GM06990 (cell line): ENCODE measurements at places on chromosomes 4 and X.

- DNase-seq: no peak
Measured at GRCh38 chrX:16429406-16429805, 220.6 kb upstream of the S100G start.

- no peak for DNase-seq
Measured at GRCh38 chr4:88747351-88747750, 49.7 kb upstream of the NAP1L5 start.

GRCh38 chr4:67393699-67394281 is 151.5 kb downstream of the CENPC start:
- peak; percentile 9 for DNase-seq

DNA sequence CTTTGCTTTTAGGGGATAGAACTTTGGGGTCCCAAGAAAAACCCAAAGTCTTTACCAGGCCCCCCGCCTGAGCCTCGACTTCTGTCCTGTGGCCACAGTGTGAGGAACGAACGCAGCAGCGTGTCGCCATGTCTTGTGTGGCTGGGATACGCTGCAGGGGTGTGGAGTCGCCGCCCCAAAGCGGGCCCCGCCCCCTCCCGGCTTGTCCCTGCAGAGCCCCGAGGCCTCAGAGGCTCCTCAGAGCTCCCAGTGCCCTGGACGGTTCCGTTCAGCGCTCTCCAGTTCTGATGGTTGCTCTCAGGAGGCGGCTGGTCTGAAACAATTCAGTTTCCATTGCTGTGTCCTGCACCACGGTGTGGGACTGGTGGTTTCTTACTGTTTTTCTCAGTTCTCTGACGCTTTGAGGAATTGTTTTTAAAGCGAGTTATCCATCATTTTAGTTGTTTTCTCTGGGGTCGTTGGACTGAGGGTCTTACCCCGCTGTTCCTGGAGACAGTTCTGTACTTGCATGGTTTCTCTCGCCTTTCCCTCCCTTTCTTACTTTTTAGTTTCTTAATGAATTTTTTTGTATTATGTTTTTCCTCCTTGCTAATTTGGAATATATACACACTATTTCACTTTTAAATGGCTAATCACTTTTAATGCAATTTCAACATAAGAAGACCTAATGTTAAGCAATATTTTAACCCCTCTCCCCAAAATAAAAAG is 1.6 kb upstream of the IDUA start:
- peak; percentile 72 for DNase-seq

DNA sequence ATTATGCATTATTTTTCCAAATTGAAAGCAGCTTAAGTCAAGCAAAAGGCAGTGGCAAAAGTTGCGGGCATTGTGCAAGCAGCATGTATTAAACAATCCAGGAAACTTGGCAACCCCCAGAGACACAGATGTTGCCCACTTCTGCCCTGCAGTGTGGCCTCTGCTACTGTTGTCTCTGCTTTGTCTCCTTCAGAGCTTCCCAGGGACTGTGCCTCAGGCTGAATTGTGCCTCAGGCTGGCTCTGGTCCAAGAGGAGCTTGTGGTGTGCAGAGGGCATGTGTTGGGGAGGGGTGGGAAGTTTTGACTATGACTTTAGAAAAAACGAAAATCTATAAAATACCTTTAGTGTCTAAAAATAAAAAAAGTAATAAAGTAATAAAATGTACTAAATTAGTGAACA is 201.4 kb downstream of the CCSER1 start:
- DNase-seq: no peak

GRCh38 chrX:3815896-3816664 is 102.6 kb upstream of the PRKX start:
- peak; percentile 70 for DNase-seq

DNA sequence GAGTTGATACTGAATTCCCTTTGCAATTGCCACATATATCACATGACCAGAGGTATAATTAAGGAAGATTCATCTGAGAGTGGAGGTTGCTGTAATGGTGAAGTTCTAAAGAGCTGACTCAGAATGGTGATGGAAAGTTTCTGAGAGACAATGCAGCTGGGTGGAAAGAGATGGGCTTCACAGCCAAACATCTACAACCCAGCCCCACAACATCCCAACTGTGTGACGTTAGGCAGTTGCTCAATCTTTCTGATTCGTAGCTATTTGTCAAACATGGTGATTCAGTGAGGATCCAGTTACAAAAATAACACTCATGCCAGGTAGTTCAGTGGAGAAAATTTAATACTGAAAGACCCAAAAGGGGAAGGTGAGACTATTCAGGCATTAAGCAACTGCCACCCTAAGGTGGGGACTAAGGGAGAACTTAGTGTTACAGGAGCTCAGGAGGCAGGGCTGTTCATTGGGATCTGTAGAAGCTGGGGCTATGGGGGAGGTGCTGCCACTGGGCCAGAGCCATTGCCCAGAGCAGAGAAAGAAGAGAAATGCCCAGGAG is 6.9 kb upstream of the AFF1 start:
- no peak for DNase-seq

DNA sequence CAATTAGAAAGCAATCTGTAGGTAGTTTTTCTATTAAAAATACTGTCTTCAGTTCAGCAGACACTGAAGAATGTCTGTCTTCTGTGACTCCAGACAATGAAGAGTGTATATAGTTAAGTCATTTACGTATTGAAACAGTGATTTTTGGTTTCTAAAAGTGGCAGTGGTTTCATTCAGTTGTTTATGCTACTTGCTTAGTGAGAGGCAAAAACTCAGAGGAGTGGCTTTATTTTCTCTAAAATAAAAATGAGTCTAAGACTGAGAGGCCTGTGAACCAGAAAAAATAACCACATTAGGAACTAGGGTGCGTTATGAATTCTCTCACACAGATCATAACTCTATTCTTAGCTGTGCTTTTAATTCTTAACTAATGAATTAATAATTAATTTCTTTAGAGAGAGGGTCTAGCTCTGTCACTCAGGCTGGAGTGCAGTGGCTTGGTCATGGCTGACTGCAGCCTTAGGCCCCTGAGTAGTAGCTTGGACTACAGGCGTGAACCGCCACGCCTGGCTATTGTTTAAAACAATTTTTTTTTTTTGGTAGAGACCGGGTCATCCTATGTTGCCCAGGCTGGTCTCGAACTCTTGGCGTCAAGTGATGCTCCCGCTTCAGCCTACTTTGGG is 31.4 kb downstream of the FREM3 start:
- peak; percentile 27 for DNase-seq

DNA sequence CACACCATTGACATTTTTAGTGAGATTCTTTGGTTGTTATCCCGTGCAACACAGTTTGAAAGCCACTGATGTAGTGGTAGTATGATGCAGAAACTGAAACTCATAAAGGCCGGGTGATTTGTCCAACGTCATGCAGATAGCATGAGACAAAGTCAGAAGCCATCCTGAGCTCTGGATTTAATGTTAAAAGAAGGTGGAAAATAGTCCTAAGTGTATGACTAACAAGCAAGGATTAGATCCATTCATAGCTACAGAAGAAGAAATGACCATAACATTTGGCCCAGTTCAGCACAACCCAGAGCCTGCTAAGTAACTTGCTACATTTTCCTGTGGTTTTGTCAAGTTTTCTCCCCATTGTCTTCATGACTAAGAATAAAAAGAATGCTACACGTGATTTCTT is 142.4 kb downstream of the AMELX start:
- no peak for DNase-seq

GRCh38 chrX:109732017-109732801 is 848 bp downstream of the ACSL4 start:
- DNase-seq: peak; percentile 30

DNA sequence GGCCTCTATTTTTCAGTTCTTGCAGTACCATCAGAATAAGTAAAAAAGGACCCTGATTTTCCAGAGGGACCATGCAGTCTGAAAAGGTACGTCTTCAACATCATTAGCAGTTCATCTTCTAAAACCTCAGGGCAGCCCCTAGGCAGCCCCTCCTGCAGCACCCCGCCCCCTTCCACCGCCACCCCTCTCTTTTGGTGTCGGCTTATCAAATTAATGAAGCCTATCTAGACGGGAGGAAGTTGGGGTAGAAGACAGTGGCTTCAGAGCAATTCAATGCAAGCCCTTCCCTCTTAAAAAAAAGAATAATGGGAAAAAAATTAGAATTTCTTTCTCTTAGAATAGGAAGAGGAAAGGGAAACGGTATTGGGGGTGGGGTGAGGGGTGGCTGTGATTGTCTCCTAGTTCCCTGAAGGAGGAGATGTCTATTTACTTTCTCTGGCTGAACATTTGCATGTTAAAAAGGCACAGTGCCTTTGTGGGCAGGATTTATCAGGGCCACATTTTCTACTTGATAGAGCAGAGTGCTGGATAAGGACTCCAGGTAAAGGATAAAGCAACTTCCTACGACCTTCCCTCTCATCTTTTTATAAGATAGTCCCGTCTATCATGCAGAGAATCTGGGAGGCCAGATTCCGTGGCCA is 159.4 kb downstream of the MGST2 start:
- DNase-seq: no peak

DNA sequence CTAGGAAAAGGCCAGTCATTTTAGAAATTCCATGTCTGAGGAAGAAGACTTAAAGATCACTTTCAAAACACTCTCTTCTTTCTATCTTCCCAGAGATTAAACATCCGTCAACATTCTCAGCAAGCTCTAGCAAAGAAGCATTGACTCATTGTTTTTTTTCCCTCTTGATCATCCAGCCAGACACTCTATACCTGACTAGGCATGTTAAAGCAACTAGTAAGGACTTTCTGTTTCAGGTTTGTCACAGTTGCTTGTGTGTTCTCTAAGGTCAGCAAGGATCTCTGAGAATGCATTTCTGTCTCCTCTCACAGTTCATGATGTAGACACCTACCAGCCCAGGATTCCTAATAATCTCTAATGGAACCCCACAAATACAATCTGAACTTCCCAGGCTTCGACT is 112.2 kb downstream of the IL13RA2 start:
- no peak for DNase-seq

- no peak for DNase-seq
Measured at GRCh38 chr4:159150396-159150795, 47.5 kb downstream of the RAPGEF2 start.

GRCh38 chr4:61984260-61984909 is 784.3 kb downstream of the ADGRL3 start:
- no peak for DNase-seq

GRCh38 chr4:74375824-74376426 is 11.0 kb downstream of the EREG start:
- no peak for DNase-seq

GRCh38 chr4:128600410-128600809 is 209.1 kb upstream of the JADE1 start:
- DNase-seq: no peak

- DNase-seq: no peak
Measured at GRCh38 chr4:97500423-97500822, 642.9 kb downstream of the STPG2 start.

DNA sequence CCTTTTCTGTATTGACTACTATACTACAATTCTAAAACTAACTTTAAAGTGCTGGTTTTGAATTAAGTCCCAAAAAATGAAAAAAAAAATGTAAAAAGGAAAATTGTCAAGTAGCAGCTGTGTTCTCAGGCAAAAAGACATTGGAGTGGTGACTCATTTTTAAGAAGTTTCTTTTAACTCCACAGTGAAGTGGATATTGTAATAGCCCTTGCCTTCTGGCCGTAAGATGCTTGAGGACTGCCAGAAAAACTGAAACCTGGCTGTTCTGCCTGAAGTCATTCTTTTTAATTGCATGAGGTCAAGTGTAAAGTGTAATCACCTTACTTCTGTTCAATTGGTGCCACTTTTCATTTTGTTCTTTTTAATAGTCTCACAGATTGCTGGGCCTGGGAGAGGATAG is 28.9 kb downstream of the SPANXD start:
- DNase-seq: no peak

- DNase-seq: no peak
Measured at GRCh38 chr4:38230121-38230801, 270.1 kb downstream of the PTTG2 start.

- DNase-seq: no peak
Measured at GRCh38 chr4:147864607-147865006, 132.7 kb downstream of the ARHGAP10 start.
